ENCODE measurements at places on chromosomes 2 and 18. TPM values are rescaled to one million over a fixed set of nuclear protein-coding genes. Genes with fewer than 3 reads are reported as not detected.

- DNase-seq, result no peak
Observed at GRCh38 chr2:119596638-119597037, 52.4 kb downstream of the CFAP221 start.

PARD6G gene
- 7.0 TPM for polyA plus RNA-seq

DNA sequence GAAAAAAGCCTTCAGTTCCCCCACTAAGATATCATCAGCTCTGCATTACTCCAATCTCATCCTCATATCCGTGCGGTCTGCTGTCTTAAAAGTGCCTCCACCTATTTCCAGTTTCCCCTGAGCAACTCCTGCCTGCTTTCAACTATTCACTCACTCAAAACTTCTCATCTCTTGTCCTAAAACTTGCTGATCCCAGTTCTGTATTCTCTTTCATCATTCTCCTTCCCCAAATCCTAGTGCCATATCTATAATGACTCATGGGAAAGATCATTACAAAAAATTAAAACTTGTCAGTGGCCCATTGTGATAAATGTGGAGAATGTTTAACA, 20.0 kb downstream of the ACVR1 start:
- DNase-seq, result no peak

GRCh38 chr2:240435457-240435947, at the start of gene GPC1:
TSS of gene GPC1 (plus strand) at chr2:240435663. CDS start at chr2:240435919, 256 bp downstream.
- peak; percentile 82 for DNase-seq

DNA sequence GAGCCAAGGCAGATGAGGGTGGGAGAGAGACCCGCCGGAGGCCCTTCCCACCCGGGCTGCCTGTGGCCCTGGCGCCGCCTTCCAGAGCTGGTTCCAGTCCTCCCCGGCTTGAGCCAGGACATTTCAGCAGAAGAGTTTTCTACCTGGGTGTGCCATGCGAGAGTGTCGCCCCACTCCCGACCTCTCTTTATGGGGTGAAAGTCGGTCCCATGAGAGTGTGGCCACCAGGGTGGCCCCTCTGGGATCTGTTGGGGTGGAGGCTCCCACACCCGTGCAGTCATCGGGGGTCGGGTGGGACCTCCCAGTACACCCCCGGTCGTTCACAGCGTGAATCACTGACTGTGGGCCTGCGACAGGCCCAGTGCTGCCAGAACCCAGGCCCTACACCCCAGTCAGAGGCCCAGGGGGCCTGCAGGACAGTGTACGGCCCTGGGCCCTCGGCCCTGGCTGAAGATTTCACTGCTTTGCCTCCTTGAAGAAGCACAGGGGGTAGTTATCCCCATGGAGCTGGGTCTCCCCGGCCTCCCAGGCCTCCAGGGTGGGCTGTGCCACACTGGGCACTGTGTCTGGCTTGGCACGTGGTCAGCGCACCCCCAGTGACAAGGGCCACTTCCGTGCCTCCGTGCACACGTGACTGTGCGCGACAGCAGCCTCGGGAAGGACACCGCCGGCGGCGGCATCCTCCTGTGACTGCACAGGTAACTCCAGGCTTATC, 5.9 kb downstream of the NFATC1 start:
- no peak for DNase-seq

- no peak for DNase-seq
Observed at GRCh38 chr18:55856229-55856628, 268.2 kb upstream of the TCF4 start.

DNA sequence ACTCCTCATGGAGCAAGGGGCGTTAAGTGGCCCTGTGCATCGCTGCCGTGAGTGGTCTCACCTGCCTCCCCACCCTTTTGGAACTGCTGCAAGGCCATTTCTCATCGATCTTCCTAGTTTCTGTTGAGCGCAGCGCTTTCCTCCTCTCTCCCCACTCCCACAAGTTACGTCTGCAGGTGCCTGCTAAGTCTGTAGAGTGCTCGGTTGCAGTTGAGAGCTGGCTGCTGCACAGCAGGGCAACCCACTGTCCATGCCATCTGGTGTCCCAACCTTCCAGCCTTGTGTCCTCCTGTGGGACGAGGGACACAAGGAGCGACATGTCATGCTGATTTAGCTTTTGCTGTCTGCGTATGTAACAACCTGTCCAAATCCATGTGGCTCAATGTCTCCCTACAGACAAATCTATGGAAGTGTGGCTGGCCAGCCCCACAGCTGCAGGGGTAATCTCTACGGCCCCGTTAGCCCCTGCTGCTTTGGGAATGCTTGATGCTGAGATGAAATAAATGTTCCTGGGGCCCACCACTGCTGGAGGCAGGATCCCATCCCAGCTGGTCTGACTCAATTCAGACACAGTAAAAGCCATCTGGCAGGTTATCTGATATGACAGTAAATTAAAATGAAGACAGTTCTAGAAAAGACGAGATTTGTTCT, 68.1 kb upstream of the TCF7L1 start:
- DNase-seq, result peak; percentile 14

GAREM1 gene
- 4.4 TPM for polyA plus RNA-seq

GRCh38 chr18:49560624-49561288, 1.1 kb upstream of the LIPG start:
- peak; percentile 70 for DNase-seq

- DNase-seq, result no peak
Observed at GRCh38 chr18:74040459-74041332, 106.9 kb downstream of the FBXO15 start.

- DNase-seq, result peak; percentile 34
Observed at GRCh38 chr18:21489119-21489750, 111.3 kb downstream of the ESCO1 start.

CDCA7 gene
- 25.0 TPM for polyA plus RNA-seq

DNA sequence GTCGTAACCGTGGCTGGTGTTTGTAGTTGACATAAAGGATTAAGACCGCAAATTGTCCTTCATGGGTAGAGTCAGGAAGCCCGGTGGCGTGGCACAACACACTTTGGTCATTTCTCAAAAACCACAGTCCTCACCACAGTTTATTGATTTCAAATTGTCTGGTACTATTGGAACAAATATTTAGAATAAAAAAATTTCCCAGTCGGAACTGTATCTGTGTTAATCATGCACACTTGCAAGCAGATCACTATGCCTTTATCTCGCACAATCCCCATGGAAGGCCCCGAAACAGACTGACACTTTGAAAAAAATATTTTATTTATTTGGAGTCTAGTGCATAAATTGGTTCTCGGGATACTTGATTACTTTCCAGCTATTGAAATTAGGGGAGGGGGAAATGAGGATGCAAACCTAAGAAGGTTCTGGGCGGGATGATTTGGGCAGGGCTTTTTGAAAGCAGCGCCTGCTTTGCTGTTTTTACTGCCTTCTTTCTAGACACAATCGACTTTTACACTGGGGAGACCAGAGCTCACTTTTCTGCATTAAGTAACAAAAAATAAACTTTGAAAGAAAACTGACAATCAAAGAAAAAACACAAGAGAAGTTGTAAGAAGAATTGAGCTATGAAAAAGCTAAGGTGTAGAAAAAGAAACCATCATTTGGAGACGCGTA, 15.4 kb upstream of the HOXD1 start:
- no peak for DNase-seq

DYNAP gene
- not detected for polyA plus RNA-seq

DPYSL5 gene
- polyA plus RNA-seq, result 309 TPM

DNA sequence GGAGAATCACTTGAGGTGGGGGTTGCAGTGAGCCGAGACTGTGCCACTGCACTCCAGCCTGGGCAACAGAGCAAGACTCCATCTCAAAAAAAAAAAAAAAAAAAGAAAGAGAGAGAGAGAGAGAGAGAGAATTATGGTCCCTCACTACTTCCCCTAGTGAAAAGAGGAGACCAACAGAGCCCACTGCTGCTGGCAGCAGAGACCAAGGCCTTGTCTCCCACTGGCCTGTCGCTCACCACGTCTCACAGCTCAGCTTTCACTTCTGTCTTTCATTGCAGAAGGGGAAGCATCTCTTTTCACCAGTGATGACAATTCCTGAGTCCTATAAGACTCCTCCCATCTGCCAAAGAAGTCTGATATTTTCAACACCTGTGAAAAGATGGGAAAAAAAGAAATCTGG, 81.3 kb downstream of the CLHC1 start:
- no peak for DNase-seq

DNA sequence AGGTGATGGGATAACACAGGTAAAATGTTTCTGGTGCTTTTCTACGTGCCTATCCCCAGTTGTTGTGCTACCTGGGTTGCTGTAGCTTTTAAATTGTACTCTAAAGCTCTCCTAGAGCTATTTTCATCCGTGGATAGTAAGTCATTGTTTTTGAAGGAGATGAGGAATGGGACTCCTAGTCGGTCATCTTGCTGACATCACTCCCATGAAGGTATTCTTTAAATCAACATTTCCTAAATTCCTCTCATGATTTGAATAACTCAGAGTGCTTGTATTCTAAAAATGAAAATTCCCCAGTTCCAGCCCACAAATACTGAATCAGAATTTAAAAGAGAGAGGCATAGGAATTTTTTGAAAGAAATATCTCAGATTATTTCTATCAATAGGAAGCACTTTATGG, 44.3 kb downstream of the CCDC148 start:
- DNase-seq, result no peak

- DNase-seq, result no peak
Observed at GRCh38 chr2:235541016-235541415, 47.2 kb downstream of the AGAP1 start.

DNA sequence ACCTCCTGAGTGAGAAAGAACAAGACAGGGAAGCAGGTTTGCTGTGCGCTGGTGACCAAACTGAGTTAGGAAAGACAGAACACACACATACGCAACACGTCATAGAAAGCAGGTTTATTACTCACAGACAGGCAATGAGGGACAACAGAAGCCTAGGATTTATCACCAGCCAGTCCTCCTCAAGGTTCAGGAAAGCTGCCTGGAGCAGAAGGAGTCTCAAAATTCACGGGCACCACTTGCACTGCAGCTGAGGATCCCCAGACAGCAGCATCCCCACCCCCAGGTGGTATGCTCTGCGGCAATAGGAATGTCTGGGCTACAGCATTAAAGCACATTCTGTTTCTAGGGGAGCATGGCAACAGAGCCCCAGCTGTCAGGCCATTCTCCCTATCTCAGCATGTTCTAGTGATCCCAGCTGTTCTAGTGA, 284.4 kb upstream of the RGPD4 start:
- DNase-seq, result peak; percentile 67

DNA sequence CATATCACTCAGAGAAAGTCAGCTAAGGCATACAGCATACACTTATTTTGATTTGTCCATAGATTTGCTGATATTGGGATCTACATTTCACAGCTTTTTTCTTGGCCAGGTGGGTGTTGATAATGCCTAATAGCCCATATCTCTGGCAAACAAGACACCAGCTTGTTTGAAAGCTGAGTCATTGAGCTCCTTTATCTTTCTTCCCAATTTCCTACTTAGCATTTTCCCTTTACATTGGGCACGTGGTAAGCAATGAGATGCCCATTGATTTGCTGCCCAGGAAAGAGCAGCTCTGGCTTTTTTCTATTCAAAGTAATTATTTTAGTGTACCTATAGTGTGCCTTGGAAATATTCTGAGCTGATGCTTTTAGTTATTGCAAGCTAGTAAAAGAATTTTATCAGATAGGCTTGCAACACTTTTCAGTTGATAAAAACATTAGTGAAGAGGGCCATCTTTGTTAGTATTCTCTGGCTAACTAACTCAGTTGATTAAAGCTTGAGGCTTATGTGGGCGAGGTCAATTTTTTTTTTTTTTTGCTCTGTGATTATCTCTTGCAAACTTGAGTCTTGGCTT, 79.6 kb downstream of the OSBPL6 start:
- no peak for DNase-seq

DNA sequence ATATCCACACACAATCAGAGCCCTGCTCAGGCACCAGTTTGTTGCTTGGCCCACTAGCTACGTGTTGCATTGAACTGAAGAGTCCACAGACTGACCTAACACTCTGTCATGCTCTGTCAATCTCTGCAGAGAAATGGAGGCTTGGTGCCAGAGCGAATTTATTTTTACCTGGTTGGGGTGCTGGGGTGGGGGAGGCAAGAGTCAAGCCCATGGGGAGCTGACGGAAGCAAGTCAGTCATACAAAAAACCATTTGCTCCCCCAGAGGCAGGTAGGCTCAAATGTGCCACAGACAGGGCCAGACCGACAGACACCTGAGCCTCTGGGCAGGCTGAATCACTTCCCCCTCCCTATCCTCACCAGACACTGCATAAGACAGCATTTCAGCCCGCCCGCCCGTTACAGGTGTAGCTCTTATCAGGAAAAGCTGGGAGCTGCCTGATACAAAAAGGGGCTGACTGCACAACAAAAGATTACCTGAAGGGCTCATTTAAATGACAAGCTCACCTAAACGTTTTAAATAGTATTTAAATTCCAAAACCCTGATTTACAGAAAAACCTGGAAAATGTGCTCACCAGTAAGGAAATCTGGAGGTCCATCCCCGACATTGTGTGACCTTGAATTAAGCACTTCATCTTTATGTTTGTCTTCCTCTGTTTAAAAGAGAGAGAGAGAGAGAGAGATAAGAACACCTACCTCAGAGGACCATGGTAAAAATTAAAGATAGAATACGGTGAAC, 2.1 kb upstream of the PCBP1 start:
- DNase-seq, result peak; percentile 78

- DNase-seq, result no peak
Observed at GRCh38 chr18:1304392-1304992, 399.8 kb downstream of the ADCYAP1 start.
